RWPE1 (cell line): ENCODE measurements at places on chromosomes 13 and 19.

GRCh38 chr13:93249364-93250306 lies 23.0 kb downstream of the GPC6 start:
- DNase-seq, result peak; percentile 68

- DNase-seq, result no peak
Measured at GRCh38 chr13:101982903-101983302, 418.9 kb downstream of the FGF14 start.

DNA sequence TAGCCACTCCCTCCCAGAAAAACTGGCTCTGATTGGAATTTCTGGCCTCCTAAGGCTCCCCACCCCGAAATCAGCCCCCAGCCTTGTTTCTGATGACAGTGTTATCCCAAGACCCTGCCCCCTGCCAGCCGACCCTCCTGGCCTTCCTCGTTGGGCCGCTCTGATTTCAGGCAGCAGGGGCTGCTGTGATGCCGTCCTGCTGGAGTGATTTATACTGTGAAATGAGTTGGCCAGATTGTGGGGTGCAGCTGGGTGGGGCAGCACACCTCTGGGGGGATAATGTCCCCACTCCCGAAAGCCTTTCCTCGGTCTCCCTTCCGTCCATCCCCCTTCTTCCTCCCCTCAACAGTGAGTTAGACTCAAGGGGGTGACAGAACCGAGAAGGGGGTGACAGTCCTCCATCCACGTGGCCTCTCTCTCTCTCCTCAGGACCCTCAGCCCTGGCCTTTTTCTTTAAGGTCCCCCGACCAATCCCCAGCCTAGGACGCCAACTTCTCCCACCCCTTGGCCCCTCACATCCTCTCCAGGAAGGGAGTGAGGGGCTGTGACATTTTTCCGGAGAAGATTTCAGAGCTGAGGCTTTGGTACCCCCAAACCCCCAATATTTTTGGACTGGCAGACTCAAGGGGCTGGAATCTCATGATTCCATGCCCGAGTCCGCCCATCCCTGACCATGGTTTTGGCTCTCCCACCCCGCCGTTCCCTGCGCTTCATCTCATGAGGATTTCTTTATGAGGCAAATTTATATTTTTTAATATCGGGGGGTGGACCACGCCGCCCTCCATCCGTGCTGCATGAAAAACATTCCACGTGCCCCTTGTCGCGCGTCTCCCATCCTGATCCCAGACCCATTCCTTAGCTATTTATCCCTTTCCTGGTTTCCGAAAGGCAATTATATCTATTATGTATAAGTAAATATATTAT lies 6.1 kb downstream of the FOSB start:
- DNase-seq, result no peak

DNA sequence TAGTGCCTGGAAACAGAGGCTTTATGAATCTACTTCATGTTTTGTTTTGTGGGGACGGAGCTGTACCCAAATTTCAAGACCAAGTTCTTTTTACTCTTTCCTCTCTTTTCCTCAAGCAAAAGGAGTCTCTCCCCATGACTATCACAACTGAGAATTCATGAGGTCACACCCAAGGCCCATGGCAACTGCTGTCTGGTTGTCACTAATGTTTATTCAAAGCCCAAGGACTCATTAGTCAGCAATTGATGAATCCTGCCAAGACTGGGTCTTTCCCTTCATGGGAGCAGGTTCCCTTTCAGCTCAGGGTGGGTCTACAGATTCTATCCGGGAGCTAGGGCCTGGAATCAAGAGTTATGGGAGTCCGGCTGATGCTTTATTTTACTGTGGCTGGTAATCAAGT lies 441.5 kb upstream of the PCDH20 start:
- no peak for DNase-seq

GRCh38 chr13:56528040-56528790 lies 612.5 kb upstream of the PRR20A start:
- no peak for DNase-seq

DNA sequence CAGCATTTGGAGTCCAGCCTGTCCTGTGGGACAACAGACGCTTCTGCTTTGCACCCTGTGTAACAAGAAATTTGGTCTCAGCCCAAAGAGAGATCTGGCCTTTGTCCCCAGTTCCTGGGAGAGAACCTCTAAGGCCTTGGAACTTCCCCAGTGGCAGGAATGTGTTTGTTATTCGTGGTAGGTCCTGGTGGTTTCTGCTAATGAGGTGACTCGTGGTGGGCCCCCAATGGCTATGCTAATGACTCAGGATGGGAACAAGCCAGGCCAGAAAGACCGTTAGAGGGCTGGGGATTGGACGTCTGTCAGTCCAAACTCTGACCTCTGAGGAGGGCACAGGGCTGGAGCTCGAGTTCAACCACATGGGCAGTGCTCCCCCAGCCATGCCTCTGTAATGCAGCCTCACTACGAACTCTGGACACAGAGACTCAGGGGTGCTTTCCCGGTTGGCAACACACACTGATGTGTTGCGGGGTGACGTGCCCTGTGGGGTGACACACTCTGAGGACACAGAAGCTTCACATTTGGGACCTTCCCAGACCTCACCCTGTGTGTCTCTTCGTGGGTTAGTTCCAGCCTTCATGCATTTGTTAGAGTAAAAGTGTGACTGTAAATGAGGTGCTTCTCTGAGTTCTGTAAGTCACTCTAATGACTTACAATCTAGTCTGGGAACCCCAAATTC lies 38.9 kb downstream of the TEX29 start:
- no peak for DNase-seq

DNA sequence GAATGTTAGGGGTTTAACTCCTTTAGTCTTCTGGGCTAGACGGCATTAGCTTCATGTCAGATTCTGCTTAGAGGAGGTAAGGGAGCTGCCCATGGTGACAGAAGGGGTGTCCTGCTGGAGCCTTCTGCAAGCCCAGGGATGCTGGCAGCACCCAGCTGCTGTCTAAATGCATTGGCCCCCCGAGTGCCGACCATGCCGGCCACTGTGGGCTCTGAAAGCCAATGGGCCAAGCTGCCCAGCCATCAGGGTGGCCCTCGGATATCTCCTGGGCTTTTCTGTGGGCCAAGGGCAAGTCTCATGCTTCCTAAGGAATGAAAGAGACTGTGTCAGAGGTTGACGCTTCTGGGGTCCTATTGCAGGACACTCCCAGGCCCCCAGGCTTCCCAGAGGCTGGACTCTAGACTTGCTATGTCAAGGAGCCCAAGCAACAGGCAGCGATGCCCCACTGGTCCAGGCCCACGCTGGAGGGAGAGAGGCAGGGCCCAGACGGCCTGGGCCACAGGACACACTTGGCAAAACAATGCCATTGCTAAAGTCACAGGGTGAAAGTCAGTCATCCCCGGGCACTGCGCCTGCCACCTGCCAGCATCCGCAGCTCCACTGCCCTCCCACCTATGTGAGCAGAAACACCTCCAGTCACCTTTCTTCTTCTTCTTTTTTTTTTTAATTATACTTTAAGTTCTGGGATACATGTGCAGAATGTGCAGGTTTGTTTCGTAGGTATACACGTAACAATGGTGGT lies 160.2 kb upstream of the GPR12 start:
- no peak for DNase-seq

- DNase-seq, result no peak
Measured at GRCh38 chr13:35557475-35557874, 81.0 kb upstream of the MAB21L1 start.

GRCh38 chr13:80263745-80264513 lies 77.0 kb downstream of the SPRY2 start:
- DNase-seq, result no peak

DNA sequence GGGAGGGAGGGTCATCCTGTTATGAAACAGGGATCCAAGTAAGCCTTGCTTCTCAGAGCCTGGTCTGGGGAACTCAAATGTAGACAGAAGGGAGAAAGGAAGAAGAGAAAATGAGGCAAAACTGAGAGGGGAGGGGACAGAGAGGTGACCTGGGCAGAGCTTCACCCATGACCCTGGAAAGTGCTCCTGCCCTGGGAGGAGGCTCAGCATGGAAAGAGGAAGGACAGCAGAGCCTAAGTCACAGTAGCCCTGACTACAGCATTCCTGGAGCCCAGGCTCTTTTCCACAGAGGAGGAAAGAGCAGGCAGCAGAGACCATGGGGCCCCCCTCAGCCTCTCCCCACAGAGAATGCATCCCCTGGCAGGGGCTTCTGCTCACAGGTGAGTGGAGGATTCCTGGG lies at the start of gene CEACAM3:
TSS of gene CEACAM3 (plus strand) at position 226 of the 400 bp plus-strand sequence. CDS start at position 317, 91 bp downstream.
- no peak for DNase-seq

DNA sequence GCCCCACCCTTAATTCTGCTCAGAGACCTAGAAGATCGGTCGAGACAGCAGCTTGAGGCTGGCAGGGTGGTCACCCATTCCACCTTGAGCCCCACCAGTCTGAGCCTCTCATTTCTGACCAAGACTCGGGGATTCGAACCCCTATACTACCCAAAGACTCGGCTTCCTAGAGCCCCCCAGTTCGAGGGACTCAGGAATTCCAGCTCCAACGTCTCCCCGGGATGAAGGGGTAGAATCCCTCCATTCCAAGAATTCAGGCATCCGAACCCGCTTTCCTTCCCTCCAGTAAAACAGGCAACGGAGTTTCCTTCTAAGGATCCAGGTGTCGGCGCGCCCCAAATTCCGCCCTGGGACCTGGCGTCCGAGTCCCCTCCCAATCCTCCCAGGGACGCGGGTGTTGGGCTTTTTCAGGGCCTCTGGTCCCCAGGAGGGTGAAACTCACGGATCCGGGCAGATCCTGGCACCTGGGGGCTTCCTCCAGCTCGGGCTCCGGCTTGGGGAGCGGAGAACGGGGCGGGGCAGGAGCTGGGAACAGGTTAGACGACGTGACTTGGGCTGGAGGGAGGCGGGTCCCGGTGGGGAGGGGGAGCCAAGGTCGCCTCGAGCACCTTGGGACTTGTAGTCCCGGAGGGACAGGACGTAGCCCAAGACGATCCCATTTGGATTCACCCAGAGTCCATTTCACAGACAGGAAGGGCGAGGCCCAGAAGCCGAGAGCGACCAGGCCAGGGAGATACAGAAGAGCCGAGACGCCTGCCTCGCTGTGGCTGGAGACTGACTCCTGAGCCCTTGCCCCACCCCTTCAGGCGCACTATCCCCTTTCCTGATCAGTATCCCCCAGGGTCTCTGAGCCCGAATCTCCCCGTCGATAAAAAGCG lies at the start of gene PPP1R13L:
TSS of gene PPP1R13L (minus strand) at position 513 of the 878 bp plus-strand sequence. CDS start 6,751 bp downstream, outside the sequence.
- peak; percentile 95 for DNase-seq

- no peak for DNase-seq
Measured at GRCh38 chr13:110571896-110572777, 10.6 kb upstream of the RAB20 start.

GRCh38 chr13:63843766-63844699 lies 2428.4 kb upstream of the PCDH20 start:
- no peak for DNase-seq

DNA sequence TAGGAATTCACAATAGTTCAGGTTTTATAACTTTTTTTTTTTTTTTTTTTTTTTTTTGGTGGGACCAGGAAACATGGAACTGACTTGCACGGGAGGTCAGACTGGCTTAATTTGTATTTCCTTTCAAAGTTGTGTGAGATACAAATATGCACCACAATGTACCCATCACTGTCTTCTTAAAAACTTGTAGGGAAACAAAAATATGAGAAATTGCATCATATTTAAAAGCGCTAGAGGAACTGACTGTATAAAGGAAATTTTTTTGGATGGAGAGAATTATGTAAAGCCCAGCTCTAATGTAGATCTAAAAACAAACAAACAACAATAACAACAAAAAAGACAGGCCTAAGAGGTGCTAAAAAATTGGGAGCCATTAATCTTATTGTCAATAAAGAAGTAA lies 246.5 kb downstream of the DCT start:
- DNase-seq, result no peak

DNA sequence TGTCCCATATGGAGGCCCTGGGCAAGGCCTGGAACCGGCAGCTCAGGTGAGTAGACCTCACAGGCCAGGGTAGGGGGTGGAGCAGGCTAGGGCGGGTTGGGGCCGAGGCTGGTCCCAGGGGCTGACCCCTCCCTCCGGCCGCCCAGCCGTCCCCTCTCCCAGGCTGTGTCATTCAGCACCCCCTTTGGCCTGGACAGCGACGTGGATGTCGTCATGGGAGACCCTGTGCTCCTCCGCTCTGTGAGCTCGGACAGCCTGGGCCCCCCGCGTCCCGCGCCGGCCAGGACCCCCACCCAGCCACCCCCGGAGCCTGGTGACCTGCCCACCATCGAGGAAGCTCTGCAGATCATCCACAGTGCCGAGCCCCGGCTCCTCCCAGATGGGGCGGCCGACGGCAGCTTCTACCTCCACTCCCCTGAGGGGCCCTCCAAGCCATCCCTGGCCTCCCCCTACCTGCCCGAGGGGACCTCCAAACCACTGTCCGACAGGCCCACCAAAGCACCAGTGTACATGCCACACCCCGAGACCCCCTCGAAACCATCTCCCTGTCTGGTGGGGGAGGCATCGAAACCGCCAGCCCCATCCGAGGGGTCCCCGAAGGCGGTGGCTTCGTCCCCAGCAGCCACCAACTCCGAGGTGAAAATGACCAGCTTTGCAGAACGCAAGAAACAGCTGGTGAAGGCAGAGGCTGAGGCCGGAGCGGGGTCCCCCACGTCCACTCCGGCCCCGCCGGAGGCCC lies 16.0 kb downstream of the CAMSAP3 start:
- no peak for DNase-seq

- DNase-seq, result peak; percentile 80
Measured at GRCh38 chr19:53977991-53978731, 13.3 kb upstream of the CACNG6 start.

- no peak for DNase-seq
Measured at GRCh38 chr19:33467851-33468250, 53.7 kb downstream of the PEPD start.

GRCh38 chr19:38291855-38292254 lies 12.2 kb upstream of the C19orf33 start:
- DNase-seq, result no peak

GRCh38 chr13:90287521-90287920 lies 1060.0 kb upstream of the MIR17HG start:
- no peak for DNase-seq

- peak; percentile 96 for DNase-seq
Measured at GRCh38 chr19:49338691-49339300, 3.6 kb downstream of the CD37 start.

- DNase-seq, result no peak
Measured at GRCh38 chr19:17406046-17406886, 836 bp upstream of the BST2 start.

- peak; percentile 20 for DNase-seq
Measured at GRCh38 chr19:33868788-33869412, 72.2 kb downstream of the KCTD15 start.

DNA sequence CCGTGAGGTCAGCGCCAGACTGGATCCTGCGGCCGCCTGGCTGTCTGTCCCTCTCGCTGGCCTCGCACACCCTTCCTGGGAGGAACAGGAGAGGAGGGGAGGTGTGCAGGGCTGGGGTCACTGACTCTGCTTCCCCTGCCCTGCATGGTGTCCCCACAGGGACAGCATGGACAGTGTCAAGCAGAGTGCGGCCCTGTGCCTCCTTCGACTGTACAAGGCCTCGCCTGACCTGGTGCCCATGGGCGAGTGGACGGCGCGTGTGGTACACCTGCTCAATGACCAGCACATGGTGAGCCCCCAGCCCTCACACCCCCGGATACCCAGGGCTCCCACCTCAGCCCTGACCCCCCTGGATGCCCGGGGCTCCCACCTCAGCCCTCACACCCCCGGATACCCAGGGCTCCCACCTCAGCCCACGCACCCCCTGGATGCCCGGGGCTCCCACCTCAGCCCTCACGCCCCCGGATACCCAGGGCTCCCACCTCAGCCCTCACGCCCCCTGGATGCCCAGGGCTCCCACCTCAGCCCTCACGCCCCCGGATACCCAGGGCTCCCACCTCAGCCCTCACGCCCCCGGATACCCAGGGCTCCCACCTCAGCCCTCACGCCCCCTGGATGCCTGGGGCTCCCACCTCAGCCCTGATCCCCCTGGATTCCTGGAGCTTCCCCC lies 21.2 kb downstream of the FUZ start:
- no peak for DNase-seq

- no peak for DNase-seq
Measured at GRCh38 chr19:19661141-19661674, 2.3 kb downstream of the ATP13A1 start.

- peak; percentile 77 for DNase-seq
Measured at GRCh38 chr19:6800991-6801484, 28.5 kb downstream of the VAV1 start.
